Left ventricle myocardium inferior (tissue), 1 donor: ENCODE measurements at places on chromosomes 12 and 14.

GRCh38 chr12:40559865-40560264 lies 132.4 kb upstream of the CNTN1 start:
- DNase-seq, result no peak

GRCh38 chr12:67047634-67048033 lies 221.5 kb upstream of the CAND1 start:
- DNase-seq, result no peak

DNA sequence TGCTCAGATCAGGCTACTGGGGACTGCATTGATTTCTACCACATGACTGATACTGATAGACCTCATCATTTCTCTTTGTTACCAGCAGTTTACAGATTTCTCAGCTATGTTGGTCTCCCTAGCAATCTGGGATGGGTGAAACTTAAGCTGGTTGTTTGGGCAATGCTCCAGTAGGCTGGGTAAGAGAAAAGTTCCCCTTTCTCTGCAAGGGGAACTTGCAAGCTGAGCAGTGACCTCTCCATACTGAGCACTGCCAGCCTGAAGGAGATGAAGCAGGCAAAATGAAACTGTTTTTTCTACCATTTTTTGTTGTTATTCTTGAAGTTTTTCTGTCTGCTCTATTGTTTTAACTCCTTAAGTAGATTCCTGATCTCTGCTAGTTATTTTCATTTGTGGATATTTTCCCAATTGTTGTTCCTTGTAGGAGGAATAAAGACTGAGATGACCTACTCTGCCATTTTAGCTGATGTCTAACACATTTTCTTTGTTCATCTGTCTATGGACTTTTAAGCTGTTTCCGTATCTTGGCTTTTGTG lies 1.3 kb upstream of the OR4M1 start:
- no peak for DNase-seq

- no peak for DNase-seq
Measured at GRCh38 chr14:57262117-57262516, 6.6 kb downstream of the EXOC5 start.

- no peak for DNase-seq
Measured at GRCh38 chr12:67735868-67736267, 87.3 kb downstream of the DYRK2 start.

GRCh38 chr12:32402170-32402569 lies 2.8 kb downstream of the FGD4 start:
- DNase-seq, result no peak

DNA sequence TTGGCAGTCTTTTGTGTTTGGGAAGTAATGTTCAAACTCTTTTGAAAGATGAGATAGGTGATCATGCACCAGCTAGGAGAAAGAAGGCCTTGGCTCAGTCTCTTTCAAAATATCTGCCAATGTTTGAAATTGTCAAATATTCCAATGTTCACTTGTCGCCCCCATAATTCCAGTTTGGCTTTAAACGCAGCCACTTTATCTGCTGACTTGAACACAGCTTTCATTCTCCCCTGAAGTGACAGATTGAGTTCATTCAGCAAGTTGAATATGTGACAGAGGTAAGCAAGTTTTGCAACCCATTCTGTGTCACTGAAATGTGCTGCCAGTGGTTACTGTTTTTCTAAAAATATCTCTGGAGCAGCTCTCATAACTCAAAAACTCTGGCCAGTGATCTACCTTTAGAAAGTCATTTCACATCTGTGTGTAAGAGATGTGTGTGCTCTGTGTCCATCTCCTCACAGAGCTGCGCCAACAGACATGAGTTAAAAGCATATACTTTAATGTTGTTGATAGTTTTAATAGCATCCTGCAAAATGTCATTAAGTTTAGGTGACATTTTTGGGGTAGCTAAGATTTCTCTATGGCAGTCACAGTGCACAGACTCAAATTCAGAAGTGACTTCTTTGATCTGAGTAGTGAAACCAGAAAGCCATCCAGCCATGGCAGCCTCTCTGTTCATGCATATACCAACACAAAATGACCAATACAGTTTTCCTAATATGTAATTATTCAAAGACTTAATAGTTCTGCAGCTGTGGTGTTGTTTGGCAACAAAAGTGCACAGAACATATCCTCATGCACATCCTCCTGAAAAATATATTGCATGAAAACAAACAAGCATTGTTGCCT lies 614.3 kb upstream of the MIS18BP1 start:
- DNase-seq, result no peak

GRCh38 chr14:55245657-55246268 lies 25.5 kb upstream of the FBXO34 start:
- DNase-seq, result no peak

GRCh38 chr12:102602521-102602920 lies 122.2 kb upstream of the IGF1 start:
- no peak for DNase-seq

DNA sequence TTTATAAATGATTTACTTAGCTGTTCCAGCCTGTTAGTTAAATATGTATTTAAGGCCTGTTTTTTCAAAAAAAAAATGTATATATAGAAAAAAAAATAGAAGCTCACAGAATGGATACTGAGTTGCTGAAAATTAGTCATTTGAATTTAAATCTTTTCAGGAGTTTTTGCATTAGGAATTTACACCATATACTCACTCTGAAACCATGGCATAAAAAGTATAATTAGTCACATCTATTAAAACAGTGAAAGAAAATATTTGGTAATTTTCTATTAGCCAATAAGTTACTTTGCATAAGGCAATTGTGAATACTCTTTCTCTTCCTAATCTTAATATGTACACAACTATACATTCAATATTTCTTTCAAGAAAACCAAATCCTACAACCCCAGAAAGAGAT lies 51.9 kb downstream of the HMGA2 start:
- DNase-seq, result no peak

GRCh38 chr12:3129301-3130056 lies 52.3 kb downstream of the TSPAN9 start:
- DNase-seq, result no peak

DNA sequence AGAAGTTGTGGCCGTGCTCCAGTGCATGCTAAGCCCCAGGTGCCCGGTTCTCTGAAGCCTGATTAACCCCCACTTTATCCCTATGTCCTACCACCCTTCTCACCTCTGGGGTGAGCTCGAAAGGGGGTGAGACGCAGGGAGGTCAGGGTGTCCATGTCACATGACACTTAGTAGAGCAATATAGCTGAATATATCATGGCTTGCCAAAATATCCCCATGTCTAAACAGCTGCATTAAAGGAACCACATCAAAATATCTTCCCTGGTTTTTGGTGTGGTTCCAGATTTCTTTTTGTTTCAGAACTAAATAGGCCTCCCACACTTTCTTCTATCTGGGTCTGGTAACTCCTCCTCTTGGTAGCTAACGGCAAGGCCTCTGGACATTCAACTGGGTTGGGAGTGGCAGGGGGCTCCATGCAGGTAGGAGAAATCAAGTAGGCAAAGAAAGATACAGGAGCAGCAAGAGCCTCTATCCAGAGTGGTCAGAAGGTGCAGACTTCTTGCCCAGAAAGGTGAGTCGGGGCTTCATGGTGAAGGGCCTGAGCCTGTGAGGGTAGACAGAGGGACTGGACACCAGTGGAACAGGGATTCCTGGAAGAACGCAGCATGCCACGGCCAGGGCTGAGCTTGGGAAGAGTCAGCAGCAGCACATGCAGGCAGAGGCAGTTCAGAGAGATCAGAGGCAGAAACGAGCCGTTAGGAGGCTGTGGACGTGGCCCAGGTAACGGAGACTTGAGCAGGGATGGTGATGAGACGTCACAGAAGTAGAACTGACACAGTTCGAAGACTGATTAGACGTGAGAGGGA lies 202.8 kb upstream of the DIO3 start:
- no peak for DNase-seq

DNA sequence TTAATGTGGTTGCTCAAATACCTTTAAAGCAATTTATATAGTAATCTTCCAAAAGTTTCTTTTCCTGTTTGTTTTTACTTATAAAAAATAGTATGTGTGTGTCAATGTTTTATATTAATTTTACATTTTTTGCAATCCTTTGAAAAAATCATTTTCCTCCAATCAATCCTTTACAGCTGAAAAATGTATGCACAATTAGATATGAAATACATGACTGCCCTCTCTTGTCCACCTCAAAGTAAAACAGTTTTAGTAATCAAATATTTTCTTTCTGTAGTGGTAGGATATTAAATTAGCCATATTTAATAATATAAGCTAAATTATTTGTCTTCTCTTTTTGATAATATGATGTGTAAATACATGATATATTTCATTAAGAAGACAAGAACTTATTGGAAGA lies 269.9 kb downstream of the ADAMTS20 start:
- no peak for DNase-seq

GRCh38 chr14:69719501-69719951 lies 47.4 kb upstream of the SRSF5 start:
- peak; percentile 50 for DNase-seq

DNA sequence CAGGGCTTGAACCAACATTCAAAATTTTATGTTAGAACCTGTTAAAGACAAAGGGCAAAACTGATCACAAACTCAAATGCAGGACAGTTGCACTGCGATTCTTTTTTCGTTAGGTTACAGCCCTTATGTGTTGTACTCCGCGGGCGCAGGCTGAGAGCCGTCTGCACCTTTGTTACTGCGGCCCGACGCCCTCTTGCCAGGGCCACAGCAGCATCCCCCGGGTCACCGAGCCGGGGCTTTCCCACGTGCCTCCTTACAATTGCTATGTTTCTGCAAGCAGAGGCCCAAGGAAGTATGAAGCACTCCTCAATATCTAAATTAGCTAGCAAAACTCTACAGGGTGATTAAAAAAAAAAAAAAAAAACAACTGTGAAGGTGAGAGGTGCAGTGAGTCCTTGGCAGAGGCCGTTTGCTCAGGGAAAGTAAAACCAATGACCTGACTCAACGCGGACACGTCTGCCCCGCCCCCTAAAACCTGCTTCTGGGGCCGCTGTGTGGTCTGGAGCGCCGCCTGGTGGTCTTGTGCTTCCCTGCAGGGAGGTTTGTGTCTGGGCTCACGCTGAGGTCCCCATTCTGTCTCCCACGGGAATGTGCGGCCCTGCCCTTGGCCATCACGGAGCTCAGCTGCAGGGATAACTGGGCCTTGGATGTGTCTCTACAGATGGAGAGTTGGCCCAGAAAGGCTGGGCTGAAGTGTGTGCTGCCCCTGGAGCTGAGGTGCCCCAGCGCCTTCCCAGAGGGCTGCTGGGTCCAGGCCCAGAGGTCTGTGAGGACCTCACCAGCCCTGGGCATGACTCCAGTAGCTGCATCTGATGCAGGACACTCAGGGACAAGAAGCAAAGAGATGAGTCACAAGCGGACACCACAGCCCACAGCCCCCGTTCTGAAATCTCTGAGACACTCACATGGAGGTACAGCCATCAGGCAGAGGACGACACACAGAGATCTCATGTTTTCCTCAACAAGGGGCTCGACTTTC lies 418.5 kb downstream of the TMEM121 start:
- DNase-seq, result peak; percentile 46

GRCh38 chr14:23245282-23245681 lies 7.5 kb downstream of the RNF212B start:
- DNase-seq, result no peak

DNA sequence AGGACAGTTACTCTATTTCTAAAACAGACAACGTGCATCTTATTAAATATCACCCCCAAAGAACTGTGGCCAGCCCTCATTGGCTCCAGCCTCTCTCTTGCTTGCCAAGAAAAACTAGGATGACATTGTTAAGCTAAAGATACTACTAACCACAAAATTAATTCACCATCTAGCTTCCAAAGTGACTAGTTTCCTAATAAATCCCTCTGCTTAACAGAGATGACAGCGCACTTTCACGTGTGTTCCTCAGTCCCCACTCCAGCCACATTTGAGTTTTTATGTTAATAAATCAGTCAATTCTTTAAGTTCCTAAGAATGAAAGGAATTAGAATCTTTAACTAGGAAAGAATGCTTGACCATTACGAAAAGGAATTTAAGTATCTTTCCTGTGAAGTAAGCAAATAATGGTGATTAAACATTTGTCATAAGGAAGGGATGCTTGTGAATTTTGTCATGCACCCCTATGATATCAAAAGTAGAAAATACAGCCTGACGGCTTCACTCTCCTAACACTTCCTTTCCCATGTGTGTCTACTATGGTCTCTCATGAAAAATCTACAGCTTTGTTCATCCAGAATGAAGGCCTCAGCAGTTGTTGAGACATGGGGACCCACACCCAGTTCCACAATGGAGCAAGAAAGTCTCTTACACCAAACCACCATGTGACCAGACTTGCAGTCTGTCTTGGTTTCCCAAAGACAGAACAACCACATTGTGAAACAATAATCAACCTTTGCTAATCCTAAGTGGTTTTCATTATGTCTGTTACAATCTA lies 8.1 kb downstream of the CORO1C start:
- no peak for DNase-seq

DNA sequence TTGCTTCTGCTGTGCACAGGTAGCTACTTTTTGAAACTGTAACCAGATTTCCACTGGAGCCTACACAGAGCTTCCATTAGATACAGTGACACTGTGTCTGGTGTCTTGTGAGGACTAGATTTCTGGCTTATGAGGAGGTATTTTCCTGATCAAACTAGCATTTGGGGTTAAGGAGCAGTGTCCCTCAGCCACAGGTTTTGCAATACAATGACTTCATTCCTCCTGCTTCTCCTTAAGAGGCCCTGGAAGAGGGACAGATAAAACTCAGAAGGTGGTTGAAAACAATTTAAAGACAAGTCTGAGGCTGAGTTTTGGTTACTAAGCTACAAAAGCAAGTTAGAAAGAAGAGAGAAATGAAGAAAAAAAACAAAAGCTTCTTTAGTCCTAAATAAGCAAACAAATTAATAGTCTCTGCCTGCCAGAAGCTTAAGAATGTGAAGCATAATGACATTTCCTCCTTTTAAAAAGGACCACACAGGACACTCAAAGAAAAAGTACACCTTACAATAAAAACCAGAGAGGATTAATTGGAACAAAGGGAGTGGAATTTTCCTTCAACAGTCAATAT lies 53.0 kb downstream of the PKP2 start:
- DNase-seq, result no peak

DNA sequence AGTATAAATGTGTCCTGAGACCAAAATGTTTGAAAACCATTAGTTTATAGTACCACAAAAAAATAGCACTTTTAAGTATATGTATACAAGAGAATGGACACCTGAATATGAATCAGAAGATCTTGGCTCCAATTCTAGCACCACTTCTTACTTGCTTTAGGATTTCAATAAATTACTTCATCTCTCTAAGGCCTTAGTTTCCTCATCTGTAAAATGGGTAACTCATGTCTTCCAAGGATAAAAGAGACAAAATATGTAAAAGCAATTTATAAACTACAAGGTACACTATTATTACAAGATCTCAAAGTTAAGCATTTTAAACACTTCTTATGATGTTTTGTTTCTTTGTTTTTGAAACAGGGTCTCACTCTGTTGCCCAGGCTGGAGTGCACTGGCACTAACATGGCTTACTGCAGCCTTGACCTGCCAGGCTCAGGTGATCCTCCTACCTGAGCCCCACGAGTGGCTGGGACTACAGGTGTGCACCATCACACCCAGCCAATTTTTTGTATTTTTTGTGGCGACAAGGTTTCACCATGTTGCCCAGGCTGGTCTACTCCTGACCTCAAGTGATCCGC lies 9.4 kb downstream of the DUSP16 start:
- DNase-seq, result no peak
